ENCODE measurements at places on chromosomes 5 and 9.

DNA sequence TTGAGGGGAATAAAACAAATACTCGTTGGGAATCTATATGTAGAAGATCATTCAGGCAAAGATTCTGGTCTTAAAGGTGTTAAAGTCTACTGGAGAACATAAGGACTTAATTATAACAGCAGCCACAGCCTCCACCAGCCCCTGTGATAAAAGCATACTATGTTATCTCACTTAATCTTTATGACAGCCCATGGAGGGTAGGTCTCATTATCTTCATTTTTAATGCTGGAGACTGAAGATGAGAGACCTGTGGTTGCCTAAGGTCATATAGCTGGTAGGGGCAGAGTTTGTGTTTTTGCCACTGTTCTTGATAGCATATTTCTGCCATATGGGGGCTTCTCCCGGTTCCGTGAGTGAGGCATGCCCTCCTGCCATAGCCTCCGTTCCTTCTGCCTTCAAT lies 88.7 kb downstream of the TRIO start:
- no peak for DNase-seq

DNA sequence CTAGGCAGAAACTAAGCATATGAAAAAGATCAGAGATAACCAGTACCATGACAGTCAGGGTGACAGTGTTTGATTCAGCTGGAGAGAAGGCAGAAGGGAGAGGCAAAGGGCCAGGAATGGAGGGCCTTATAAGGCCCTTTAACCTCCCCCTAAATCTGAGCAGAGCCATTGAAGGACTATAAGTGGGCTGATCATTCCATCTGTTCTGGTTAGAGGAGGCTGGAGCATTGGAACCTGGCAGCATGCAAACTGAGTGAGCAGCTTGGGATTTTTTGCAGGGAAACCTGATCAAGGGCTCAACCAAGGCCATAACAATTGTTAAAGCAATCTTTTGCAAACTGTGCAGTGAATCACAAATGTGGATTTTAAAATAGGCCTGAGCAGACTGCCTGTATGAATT lies 174.5 kb upstream of the DAP start:
- DNase-seq, result peak; percentile 100

DNA sequence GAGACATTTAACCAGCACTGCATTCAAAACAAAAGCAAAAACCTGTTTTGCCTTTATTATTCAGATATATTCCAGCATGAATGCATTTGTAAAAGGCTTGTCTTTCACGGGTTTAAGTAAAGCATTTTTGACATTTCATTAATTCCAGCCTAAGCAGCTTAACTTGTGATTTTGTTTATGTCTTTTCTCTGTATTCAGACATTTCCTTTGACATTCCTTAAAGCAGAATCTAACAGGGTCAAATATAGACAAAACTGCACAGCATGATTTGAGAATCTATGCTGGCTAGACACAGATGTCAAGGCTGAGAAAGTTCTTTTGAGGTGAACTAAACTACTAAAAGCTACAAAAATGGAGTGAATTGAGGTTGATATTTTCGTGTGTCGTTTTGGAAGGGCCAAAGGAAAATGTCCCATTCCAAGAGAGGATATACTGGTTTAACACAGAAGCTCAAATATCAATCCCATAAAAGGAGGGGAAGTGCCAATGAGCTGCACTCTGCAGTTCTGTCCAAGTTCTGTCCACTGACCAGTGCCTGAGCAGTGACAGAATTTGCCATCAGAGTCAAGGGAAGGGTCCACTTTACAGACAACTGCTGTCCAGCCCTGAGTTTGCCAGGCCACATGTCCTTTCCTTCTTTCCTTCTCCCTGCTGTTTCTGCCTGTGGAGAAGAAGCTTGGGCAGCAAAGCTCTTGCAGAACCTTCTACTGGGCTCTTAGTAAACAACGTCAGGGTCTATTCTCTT lies 198.7 kb upstream of the KLF9 start:
- DNase-seq, result no peak

DNA sequence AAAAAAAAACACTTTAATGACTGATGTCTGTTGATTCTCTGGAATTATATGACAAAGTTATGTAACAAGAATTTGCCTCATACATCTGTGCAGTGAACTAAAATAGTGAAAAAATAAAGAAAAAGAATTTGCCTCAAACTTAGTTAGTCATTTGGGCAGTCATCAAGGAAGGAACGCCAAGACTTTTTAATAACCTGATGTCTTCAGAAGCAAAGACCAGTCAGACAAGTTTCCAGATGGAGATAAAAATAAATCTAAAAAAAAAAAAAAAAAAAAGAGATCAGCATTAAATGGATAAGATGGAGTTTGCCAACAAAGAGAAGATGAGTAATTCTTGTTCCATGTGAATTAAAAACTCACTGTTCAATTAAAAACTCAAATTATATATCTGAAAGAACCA lies 52.3 kb upstream of the JMY start:
- DNase-seq, result no peak

DNA sequence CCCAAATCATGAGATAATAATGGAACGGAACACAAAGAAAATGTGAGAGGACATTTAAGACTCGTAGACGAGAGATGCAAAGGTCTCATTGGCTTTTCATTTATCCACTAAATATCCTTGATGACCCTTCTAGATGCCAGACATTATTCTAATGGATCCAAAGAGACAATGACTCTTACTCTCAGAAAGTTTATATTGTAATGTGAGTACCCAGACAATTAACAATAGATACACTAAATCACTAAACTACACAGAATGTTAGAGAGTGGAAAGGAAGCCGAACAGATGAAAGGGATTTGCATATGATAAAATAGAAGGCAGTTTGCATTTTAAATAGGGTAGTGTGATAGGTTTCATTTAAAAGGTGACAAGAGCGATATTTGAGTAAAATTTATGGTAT lies 973.3 kb downstream of the TAF11L14 start:
- DNase-seq, result no peak

DNA sequence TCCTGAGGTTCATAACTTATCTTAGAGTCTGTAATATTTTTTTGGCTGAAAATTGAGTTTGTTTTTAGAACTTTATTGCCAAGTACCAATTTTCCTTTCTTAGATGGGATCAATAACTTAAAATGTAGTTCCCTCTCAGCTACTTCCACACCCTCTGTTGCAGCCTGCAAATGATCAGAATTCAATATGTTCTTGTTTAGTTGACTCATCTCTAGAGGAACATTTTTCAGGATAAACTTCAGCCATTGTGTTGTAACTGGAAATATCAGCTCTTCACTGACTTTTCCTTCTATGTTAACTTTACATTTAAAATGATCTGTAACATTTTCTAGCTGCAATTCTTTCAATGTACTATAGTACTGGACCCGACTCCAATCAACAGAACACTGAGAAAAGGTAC lies 115.7 kb downstream of the ESM1 start:
- DNase-seq, result no peak
